Activated CD8-positive, alpha-beta memory T cell treated with anti-CD3 and anti-CD28 coated beads for 1 hour (primary cell): ENCODE measurements at places on chromosomes 3 and 15.

- no peak for DNase-seq
Measured at GRCh38 chr3:101133652-101134051, 140.4 kb upstream of the ABI3BP start.

DNA sequence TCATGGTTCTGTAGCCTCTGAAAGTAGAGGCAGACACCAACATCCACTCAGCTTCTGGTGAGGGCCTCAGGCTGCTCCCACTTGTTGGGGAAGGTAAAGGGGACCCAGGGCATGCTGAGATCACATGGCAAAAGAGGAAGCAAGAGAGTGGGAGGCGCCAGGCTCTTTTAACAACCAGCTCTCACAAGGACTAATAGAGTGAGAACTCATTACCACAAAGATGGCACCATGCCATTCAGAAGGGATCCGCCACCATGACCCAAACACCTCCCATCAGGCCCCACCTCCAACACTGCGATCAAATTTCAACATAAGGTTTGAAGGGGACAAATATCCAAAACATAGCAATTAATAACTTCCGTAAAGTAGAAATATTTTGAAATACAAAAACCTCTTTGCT lies 192.3 kb downstream of the OCA2 start:
- DNase-seq: no peak

GRCh38 chr3:106392915-106393314 lies 524.1 kb upstream of the CBLB start:
- DNase-seq: no peak

DNA sequence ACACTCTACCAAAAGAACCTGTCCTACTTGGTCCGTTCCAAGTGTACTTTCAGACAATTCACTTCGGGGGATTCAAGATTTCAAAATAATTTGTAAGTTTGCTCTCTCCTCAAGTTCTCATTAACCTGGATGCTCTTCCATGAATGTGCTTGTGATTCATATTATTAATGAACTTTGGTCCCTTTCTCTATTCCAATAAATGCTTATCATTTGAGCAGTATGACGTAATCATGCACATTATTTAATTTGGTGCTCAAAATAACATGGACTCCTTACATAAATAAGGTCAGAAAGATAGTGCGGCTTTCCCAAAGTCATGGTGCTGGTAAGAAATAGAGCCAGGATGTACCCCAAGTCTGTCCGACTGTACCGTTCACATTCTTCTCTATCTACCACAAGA lies 323.2 kb upstream of the SLCO3A1 start:
- DNase-seq: no peak

DNA sequence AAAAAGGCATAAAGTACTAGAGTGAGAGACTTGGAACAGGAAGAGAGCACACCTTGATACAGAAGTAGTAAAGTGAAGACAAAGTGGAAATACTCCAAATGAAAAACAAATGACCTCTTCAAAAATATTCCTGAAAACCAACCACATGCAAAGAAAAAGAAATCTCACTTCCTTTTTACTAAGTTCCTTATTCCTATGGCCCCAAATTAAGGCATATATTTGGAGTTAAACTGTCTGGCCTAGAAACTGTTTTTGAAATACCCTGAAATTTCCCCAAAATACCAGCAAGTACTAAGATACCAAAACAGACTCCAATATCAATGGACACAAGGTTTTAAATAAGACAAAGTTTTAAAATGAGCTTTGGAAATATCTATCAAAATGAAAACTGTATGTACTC lies 58.2 kb downstream of the ZNF148 start:
- DNase-seq: no peak

DNA sequence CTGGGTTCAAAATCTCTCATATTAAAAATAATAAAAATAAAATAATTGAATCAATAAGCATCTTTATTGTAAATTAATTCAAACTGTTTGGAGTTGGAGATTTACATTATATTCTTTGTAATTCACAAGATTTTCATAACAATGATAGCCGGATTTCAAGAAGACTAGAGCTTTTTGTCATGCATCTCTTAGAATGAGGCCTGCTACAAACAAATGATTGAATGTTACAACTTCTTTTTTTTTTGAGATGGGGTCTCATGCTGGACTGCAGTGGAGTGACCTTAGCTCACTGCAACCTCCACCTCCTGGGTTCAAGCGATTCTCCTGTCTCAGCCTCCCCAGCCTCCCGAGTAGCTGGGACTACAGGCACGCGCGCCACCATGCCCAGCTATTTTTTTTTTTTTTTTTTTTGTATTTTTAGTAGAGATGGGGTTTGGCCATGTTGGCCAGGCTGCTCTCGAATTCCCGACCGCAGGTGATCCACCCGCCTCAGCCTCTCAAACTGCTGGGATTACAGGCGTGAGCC lies 3.5 kb downstream of the SLTM start:
- DNase-seq: no peak

- DNase-seq: no peak
Measured at GRCh38 chr3:105967117-105967516, 98.3 kb upstream of the CBLB start.

DNA sequence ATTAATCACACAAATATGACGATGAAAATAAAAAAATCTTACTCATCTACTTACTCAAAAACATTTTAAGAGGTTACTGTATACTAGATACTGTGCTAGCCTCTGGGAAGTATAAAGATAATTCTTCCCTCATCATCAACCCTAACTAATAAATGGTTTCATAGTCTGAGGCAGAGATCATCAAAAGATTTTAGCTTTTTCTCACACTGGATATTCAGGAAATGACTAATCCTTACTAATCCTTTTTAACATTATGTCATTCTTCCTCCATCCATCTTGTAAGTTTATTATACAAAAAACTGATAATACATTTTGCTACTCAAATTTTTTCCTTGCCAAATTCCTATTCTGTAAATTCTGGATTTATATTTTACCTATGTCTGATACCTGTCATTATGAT lies 29.7 kb downstream of the ACAD11 start:
- DNase-seq: no peak
